ENCODE measurements at places on chromosomes 3 and 15. TPM values are rescaled to one million over a fixed set of nuclear protein-coding genes. Genes with fewer than 3 reads are reported as not detected.

Gene SEMA5B
- not detected for total RNA-seq

Gene ZPLD1
- total RNA-seq, result under 0.01 TPM

Gene ATP8B4
- total RNA-seq, result 29.4 TPM

Gene SERINC4
- not detected for total RNA-seq

Gene SKOR1
- total RNA-seq, result 0.16 TPM

Gene EMC7
- 35.1 TPM for total RNA-seq

Gene CHRNA7
- total RNA-seq, result 0.47 TPM

Gene TRNT1
- total RNA-seq, result 19.9 TPM

Gene IL12A
- total RNA-seq, result 0.17 TPM

Gene DPPA2
- total RNA-seq, result not detected

Gene EPHB1
- total RNA-seq, result 0.63 TPM

Gene WNT5A
- total RNA-seq, result 7.3 TPM

Gene IQCH
- total RNA-seq, result 4.8 TPM

Gene C3orf85
- total RNA-seq, result not detected

Gene CCDC54
- not detected for total RNA-seq

Gene SLC6A1
- not detected for total RNA-seq

Gene NOX5
- total RNA-seq, result 1.8 TPM

Gene METTL6
- 25.0 TPM for total RNA-seq

Gene CNTN3
- total RNA-seq, result 0.17 TPM

Gene SI
- not detected for total RNA-seq

Gene TGM5
- not detected for total RNA-seq

Gene ZNF80
- not detected for total RNA-seq

Gene TIMMDC1
- total RNA-seq, result 46.7 TPM

Gene GOLGA8G
- total RNA-seq, result not detected

Gene RARB
- 11.7 TPM for total RNA-seq

Gene STRIT1
- not detected for total RNA-seq

Gene PPM1L
- total RNA-seq, result 0.69 TPM

Gene ITPKA
- 5.2 TPM for total RNA-seq

Gene LARP6
- 93.6 TPM for total RNA-seq

Gene LRRN1
- not detected for total RNA-seq

Gene KBTBD12
- total RNA-seq, result not detected

Gene FBLN2
- 621 TPM for total RNA-seq

Gene ATR
- total RNA-seq, result 13.6 TPM

Gene FAM227B
- total RNA-seq, result 3.8 TPM

Gene GOLGA8A
- total RNA-seq, result 13.2 TPM

Gene GABRG3
- not detected for total RNA-seq

Gene PCOLCE2
- total RNA-seq, result 122 TPM

Data from bronchial smooth muscle cell (primary cell).